ENCODE measurements at places on chromosomes 5 and 9.
A peak's percentile ranks its signal among the peaks of the same experiment; 100 is the strongest.

DNA sequence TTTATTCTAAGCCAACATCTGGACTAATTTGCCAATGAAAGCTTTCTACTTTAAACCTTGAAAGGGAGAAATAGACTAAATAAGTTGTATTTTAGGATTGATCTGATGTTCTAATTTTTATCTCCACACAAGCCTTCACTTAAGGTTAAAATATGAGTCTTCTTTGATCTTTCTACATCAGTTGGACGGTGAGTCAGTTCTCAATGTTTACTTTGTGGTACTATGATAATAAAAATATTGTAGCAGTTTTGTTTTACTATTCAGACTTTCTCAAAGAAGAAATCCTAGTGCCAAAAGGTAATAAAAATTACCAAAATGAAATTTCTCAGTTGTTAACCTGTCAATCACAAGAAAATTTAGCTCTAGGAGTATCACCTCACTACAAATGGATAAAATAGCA lies 203.5 kb upstream of the RGMB start:
- DNase-seq = no peak

GRCh38 chr9:85740787-85741094 lies 1.0 kb downstream of the AGTPBP1 start:
- no peak for DNase-seq

- peak; percentile 49 for DNase-seq
Observed at GRCh38 chr9:68949271-68950000, 64.5 kb downstream of the PRKACG start.

DNA sequence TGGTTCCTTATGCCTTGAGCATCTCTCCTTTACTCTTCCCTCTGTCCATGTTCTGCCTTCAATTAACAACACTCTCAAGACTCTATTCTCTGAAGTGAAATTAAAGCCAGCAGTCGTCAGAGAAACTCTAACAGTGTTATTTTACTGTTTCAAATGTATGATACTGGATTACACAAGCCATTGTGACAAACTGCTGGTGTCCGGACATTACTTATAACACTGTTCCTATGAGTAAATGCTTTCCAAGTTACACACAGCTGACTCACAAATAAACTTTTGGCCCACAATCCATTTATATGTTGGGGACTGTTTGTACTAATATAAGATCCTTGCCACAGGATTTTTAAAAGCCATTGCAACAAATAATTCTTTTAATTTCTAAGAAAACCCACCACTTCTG lies 63.2 kb upstream of the GHR start:
- no peak for DNase-seq

GRCh38 chr5:90983711-90984124 lies 399.4 kb downstream of the ARRDC3 start:
- no peak for DNase-seq

DNA sequence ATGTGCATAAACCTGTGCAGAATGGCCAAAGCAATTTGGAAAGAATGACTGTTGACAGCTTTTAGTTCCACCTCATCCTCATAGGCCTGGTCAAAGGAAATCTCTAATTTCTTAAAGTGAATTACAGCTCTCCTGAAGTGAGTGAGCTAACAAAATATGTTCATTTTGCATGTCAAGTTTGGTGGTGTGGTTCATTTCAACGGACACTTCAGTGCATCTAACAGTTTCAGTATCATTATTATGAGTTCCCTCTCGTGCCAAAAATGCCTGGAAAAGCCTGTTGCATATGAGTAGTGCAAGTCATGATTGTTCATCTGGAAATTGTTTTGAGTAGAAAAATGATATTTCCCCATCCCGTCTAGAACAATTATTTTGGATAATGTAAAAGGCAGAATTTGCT lies 53.2 kb upstream of the HMHB1 start:
- DNase-seq = no peak

GRCh38 chr9:128208946-128209669 lies 5.9 kb downstream of the DNM1 start:
- no peak for DNase-seq

GRCh38 chr5:40268088-40268487 lies 411.6 kb upstream of the PTGER4 start:
- DNase-seq = no peak

GRCh38 chr9:106557996-106558667 lies 304.8 kb upstream of the ZNF462 start:
- no peak for DNase-seq

DNA sequence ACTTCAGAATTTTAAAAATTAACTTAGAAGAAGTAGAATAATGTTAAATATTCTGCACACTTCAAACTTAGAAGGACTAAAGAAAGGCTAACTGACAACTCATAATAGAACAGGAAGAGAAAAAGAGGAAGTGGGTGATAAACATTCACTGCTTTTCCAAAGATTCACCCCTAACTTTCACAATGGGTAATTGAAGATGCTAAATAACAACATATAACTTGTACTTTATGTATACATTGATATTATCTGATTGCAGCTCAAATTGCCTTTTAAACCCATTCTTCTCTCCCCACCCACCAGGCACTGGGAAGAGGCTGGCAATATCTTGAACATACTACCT lies 376.6 kb downstream of the EFNA5 start:
- no peak for DNase-seq

DNA sequence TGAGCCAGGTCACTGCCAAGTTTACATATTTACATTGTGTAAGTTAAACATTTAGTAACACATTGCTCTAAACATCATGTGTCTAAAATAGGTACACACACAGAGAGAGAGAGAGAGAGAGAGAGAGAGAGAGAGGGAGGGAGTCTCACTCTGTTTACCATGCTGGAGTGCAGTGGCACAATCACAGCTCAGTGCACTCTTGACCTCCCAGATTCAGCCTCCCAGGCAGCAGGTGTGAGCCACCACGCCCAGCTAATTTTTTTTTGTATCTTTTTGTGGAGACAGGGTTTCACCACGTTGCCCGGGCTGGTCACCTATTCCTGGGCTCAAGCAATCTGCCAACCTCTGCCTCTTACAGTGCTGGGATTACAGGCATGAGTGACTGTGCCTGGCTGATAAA lies 1045.3 kb downstream of the TLE1 start:
- no peak for DNase-seq

DNA sequence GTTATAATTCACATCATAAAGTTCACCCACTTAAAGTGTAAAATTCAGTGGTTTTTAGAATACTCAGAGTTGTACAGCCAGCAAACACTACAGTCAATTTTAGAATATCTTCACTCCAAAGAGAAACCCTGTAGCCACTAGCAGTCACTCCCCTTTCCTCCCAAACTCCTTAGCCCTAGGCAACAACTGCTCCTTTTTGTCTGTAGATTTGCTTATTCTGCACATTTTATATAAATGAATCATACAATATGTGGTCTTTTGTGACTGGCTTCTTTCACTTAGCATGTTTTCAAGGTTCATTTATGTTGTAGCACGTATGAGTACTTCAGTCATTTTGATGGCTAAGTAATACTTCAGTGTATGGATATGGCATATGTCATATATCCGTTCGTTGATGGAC lies 38.7 kb downstream of the TGFBR1 start:
- no peak for DNase-seq

Measured in stimulated activated CD4-positive, alpha-beta T cell treated with anti-CD3 and anti-CD28 coated beads, Interleukin-15, amount 100 ng/mL, for 24 hours (primary cell).